DMS153 (cell line): ENCODE measurements at places on chromosomes 7 and 10.

DNA sequence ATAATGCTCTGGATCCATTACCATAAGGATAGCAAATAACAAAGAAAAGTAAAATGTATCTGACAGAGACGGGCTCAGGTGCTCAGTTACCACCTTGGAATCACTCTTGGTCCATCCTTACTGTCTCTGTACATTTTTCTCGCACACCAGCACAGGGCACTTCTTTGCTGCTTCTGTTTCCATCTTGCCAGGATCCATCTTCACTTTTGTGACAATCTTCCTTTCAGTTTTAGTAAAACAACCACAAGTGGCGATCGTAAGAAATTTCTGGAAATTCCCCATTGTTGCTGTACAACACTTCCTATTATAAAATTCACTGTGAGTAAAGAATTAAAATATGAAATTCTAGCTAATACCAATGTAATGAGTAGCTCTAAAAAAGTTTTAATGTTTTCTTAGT lies 695.5 kb downstream of the GRM8 start:
- no peak for DNase-seq

DNA sequence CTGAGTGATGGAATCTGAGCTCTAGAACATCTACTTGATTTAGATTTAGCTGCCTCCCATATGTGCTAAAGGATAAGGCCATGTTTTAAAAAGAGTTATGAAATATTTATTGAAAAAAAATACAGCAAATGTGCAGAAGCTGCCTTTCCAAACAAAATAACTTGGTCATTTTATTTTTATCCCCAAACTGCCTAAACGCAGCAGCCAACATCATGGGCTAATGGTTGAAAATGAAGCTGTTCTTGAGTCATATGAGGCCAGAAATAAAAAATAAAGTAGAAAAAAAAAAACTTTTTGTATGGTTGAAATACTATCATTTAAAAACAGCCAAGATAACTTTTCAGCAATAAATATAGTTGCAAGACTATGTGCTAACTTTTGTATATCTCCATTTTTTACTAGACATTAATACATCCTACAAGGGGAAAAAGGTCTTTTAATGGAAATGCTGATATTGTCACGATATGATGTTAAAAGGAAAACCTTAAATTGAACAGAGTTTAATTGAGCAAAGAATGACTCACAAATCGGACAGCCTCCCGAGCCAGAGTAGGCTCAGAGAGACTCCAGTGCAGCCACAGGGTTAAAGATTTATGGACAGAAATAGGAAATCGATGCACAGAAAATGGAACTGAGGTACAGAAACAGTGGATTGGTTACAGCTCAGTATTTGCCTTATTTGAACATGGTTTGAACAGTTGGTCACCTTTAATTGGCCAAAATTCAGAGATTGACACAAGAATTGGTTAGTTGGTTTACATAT lies 305.8 kb downstream of the MDFIC start:
- DNase-seq: no peak

GRCh38 chr7:133186060-133186459 lies 66.8 kb upstream of the EXOC4 start:
- DNase-seq: no peak

GRCh38 chr10:124564881-124565280 lies 103.3 kb downstream of the LHPP start:
- DNase-seq: no peak

DNA sequence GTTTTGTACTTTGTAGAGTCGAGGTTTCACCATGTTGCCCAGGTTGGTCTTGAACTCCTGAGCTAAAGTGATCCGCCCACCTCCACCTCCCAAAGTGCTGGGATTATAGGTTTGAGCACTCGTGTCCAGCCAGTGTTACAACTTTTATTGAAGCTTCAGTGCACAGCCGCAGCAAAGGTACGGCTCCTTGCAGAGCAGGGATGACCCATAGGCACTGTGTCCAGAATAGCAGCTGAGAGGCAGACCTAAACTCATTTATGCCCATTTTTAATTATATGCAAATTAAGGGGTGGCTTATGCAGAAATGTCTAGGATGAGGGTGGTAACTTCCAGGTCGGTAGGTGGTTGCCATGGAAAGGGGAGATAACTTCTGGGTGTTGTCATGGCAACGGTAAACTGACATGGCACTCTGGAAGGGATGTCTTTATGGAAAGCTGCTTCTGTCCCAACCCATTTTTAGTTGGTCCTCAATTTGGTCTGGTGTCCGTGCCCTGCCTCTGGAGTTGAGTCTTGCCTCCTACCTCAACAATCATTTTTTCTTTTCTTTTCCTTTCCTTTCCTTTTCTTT lies 22.7 kb downstream of the NYAP1 start:
- DNase-seq: no peak
